ENCODE measurements at places on chromosomes 1 and 21.
A peak's percentile ranks its signal among the peaks of the same experiment; 100 is the strongest.

- DNase-seq: peak; percentile 74
Measured at GRCh38 chr1:212700223-212700891, 717 bp upstream of the BATF3 start.

- DNase-seq: no peak
Measured at GRCh38 chr1:87872189-87872588, 543.5 kb downstream of the LMO4 start.

GRCh38 chr1:5765997-5766913 lies 226.0 kb downstream of the NPHP4 start:
- no peak for DNase-seq

GRCh38 chr1:52632732-52633290 lies at the start of gene SHISAL2A:
Gene SHISAL2A, plus strand, starts transcription at chr1:52633168. Its CDS starts 326 bp downstream, at chr1:52633494.
- peak; percentile 40 for DNase-seq

GRCh38 chr21:42155045-42155855 lies 63.7 kb upstream of the ABCG1 start:
- DNase-seq: no peak

DNA sequence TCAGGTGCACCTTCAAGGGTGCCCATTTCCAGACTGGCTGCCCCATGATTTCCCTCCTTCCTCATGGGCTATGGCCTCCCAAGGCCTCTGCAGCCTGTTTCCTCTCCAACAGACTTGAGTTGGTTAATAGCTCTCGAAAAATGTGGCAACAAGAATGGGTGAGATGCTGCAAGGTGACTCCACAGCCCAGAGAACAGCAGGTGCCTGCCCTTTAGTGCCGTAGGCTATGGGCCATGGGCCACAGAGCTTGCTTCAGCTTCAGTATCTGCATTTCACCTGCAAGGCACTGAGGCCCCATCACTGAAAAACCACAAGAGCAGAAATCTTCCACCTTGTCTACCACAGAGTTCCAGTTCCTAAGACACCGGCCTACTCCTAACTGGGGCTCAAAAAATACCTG lies 122.0 kb downstream of the ETS2 start:
- DNase-seq: no peak

DNA sequence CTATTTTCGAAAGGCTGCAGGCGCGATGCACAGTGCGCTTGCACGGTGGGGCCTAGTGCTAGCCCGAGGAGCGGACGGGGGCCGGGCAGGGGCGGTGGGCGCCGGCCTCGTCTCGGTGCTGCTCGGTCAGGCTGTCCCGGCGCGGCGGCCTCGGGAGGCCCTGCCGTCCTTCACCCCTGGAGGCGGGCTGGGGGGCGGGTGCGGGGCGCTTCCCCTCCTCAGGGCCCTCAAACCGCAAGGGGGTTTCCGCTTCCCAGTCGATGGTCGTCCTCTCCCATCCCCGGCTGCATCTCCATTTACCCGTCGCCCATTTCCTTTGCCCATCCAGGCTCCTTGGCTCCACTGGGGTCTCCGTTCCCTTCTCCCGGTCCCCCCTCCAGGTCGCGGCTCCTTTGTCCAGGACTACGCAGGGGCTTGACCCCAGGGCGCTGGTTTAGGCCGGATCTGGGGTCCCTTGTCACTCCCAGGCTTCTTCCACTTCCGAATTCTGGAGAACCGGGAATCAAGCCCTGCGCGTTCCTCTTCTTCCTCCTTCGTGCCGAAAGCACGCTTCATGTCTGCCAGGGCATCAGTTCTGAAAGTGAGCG lies 196.3 kb upstream of the LMO4 start:
- DNase-seq: no peak

- DNase-seq: peak; percentile 47
Measured at GRCh38 chr1:206982216-206982615, 12.0 kb upstream of the FCAMR start.

DNA sequence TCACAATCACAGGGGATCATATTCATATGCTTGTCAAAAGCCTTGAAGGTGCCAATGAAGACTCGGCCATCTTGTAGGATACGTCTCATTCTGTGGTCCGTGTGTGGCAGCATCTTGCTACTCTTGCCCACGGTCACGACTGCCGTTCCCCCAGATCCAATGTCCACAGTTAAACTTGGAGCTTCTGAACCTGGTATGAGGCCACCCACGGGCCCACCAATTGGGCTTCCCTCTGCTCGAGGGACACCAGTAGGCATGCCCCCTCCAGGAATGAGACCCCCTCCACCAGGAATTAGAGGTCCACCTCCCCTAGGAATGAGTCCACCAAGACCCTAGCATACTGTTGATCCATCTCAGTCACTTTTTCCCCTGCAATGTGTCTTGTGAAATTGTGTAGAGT lies 39.6 kb downstream of the MORN1 start:
- DNase-seq: no peak

GRCh38 chr1:1966071-1966740 lies 37.4 kb downstream of the CFAP74 start:
- no peak for DNase-seq

- DNase-seq: no peak
Measured at GRCh38 chr1:109491372-109491771, 2.5 kb upstream of the CYB561D1 start.

- DNase-seq: no peak
Measured at GRCh38 chr1:52741259-52741658, 15.0 kb downstream of the ZYG11B start.

DNA sequence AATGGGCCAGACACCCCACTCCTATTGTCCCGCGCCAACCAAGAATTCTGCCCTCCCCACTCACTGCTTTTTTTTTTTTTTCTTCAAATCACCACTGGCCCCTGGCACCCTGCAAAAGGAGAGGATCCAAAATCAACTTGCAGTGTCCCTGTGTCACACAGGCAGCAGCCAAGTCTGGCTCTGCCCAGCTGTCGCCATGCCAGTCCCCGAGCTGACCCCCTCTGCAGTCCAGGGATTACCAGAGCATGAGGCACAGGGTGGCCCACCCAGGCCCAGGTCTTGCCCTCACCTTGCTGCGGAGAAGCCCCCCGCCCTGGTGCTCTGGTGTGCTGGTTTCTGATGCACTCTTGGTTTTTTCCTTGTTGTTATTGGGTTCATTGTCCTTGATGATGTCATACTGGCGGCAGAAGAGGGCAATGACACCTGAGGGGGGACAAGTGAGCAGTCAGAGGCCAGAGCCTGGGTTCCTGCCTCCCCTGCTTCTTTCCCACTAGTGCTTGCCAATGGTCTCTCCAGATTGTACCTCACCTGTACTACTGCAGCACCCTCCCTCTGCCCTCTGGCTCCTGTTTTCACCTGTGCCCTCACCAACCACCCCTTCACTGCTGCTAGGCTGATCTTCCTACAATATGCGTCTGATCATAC lies 6.2 kb downstream of the FNDC5 start:
- no peak for DNase-seq

DNA sequence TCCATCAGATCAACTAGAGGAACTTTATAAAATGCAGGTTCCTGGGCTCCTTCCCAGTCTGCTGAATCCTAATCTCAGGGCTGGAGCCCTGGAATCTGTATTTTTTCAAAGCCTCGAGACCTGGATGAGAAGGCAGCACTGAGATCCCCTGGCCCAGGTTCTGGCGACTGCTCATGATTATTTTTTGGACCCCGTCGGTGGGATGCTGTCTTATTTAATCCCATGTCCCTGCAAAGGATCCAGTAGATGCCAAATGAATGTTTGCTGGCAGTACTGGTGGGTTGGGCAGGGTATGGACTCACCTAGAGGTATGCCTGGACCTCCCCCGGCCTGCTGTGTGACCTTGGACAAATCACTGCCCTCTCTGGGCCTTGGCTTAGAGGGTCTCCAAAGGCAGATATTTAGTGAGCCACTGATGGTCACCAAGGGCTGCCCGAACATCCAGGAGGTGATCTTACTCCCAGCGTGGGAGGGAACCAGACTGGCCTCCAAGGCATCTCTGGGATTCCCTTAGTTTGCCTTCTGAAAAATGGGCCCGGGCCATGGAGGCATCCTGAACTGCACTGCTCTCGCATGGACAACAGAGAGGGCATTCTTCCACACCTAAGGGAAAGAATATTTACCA lies 91.6 kb upstream of the RUNX3 start:
- no peak for DNase-seq

DNA sequence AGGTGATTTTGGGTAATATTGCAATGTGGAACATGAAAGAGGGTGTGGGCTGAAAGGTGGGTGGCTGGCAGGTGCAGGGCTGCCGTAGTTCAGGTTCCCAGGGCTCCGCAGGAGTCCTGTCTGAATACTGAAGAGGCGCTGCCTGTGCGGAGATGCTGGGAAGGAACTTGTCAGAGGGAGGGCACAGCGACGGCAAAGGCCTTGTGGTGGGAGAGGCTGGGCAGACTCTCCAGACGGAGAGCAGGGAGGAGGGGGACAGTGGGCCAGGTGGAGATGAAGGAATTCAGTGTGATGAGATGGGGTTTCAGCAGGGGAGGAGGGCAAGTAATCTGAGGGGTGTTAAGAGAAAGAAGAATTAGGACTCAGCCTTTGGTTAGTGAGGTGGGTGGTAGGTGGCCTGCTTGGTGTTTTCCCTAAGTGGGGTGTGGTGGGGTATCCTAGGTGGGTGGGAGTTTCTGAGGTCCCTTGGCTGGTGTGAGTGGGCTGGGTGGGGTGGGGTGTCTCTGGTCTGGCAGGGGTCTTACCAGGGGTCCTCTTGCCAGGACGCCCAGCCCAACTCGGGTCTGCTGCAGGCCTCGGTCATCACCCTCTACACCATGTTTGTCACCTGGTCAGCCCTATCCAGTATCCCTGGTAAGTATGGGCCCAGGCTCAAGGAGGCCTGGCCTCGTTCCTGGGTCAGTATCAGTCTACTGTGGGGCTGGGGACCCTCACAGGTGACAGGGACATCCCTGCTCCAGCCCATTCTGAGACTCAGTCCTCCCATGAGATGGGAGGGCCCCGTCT lies 15.6 kb downstream of the SERINC2 start:
- no peak for DNase-seq

DNA sequence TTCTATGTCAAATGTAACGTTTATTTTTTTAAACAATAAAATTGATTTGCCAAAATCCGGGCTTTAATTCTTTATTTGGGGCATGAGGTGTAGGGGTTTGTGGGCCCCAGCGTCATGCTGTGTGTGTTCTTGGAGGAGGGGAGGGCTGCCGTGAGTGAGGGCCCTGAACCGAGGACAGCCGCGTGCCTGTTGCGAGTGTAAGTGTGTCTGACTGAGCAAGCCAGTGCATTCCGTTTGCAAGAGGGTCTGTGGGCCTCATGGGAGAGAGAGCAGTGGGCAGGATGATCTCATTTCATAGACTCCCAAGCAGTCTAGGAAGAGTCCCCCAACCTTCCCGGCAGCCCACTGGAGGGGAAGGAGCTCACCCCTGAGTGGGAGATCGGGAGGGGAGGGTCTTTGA lies 21.4 kb upstream of the SPSB1 start:
- DNase-seq: no peak

DNA sequence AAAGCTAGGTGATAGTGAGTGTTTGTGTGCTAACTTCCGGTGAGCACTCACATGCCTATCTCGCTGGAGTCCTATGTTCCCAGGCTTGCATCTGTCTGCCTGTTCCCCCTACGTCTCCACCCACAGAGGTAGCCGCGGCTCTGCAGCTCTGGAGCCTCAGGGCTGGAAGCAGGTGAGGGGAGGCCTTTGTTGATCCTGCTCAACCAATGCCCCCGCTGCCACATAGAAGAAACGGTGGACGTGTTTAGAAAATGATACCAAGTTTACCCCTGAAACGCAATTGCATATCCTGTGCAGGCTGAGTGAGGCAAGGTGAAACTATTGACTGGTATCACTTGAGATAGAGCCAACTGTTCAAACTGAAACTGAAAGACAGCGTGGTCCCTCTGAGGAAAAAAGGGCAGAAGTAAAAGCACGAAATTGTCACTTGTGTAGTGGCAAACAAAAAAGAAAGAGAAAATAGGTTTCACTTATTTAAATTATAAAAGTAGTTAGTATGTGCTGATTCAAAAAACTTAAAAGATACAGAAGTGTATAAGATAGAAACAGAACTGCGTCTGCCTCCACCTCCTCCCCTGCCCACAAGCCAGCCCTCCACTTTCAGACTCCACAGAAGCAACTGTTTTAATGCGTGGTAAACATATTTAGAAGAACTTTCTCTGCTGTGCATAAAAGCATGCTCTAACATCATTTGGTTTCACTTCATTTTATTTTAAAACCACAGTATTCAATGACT lies 38.6 kb upstream of the ETS2 start:
- peak; percentile 92 for DNase-seq
